ENCODE measurements at places on chromosomes 7 and 10. TPM values are rescaled to one million over a fixed set of nuclear protein-coding genes. Genes with fewer than 3 reads are reported as not detected.

PRLHR gene
- not detected for total RNA-seq

UNCX gene
- not detected for total RNA-seq

GRCh38 chr7:55534262-55534915 lies 37.9 kb downstream of the VOPP1 start:
- no peak for DNase-seq

DNA sequence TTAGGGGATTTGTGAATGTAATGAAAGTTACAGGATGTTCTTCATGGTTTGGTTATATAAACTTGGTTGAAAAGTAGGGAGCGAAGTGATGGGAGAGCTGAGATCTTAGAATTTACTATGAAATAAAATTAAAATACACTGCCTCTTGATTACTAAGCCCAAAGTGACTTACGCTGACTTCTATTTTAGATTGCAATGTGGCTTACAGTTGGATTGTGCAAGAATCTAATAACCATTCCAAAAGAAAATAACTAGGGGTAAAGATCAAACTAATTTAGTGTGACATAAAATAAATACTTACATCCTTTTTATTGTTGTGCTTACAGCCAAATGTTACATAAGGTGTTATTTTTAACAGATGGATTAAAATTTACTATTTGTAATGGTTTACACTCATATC lies 15.3 kb downstream of the WNT16 start:
- DNase-seq, result no peak

All from T-cell (primary cell).